ENCODE measurements at places on chromosomes 7 and 10.

- DNase-seq = no peak
Observed at GRCh38 chr7:102095321-102096011, 191.2 kb upstream of the SH2B2 start.

DNA sequence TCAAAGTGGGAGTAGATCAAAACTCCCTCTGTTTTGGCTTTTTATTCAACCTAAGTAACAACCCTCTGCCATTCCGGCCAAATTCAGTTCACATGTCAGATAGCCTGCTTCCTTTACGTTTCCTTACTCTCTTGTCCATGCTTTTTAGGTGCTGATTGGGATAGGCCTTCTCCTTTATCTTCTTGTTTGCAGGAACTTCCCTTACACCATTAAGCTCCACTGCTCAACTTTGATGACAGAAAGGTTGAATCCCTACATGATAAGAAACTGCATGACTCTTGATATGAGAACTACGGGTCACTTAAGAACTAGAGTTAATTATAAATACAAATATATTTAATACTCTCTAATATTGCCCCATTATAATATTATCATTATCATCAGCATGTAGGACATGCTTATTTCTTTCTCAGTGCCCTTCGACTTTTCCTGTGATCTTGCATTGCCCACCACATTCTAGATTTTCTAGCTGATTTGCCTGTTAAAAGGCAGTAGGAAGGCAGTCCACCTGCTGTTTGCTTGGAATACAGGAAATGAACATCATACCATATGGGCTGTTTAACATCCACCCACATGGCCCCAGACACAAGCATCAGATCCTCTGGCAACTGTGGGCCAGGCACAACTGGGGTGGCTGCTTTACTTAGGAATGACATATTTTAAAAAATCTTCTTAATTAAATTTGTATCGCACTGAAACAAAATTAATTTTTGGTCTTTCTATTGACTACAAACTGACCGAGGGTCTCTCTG is 59.7 kb upstream of the CCDC6 start:
- DNase-seq = no peak

GRCh38 chr7:25756601-25757000 is 395.4 kb upstream of the NFE2L3 start:
- no peak for DNase-seq

DNA sequence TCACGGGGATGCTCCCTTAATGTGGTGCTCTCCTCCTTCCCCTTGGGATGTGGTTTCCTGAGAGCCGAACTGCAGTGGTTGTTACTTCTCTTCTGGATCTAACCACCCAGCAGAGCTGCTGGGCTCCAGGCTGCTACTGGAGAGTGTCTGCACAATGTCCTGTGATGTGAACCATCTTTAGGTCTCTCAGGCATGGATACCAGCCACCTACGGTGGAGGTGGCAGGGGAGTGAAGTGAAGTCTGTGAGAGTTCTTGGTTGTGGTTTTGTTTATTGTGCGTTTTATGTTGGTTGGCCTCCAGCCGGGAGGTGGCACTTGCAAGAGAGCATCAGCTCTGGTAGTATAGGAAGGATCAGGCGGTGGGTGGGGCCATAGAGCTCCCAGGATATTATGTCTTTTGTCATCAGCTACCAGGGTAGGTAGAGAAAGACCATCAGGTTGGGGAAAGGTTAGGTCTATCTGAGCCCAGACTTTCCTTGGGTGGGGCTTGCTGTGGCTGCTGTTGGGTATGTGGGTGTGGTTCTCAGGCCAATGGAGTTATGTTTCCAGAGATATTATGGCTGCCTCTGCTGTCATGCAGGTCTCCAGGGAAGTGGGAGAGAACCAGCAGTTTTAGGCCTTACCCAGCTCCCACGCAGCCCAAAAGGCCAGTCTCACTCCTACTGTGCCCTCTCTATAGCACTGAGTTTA is 87.9 kb downstream of the KIF20B start:
- no peak for DNase-seq

DNA sequence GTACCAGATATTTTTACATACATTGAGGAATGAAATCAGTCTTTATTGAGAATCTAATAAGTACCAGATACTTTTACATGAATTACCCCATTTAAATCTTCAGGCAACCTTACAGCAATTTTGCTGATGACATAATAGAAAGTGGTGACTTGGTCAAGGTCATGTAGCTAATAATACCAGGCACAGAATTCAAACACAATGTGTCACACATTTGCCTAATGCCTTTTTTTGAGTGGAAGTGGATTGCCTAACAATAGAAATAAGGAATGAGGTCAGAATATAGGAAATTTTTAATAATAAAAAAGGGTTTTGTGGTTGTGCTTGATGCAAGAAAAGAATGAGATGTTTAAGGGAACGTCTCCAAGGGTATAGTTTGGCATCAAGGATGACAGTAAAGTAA is 466.6 kb upstream of the IGFBP3 start:
- no peak for DNase-seq

- no peak for DNase-seq
Observed at GRCh38 chr10:33094263-33095051, 136.4 kb upstream of the ITGB1 start.

GRCh38 chr7:44964831-44965440 is 13.9 kb downstream of the MYO1G start:
- DNase-seq = no peak

DNA sequence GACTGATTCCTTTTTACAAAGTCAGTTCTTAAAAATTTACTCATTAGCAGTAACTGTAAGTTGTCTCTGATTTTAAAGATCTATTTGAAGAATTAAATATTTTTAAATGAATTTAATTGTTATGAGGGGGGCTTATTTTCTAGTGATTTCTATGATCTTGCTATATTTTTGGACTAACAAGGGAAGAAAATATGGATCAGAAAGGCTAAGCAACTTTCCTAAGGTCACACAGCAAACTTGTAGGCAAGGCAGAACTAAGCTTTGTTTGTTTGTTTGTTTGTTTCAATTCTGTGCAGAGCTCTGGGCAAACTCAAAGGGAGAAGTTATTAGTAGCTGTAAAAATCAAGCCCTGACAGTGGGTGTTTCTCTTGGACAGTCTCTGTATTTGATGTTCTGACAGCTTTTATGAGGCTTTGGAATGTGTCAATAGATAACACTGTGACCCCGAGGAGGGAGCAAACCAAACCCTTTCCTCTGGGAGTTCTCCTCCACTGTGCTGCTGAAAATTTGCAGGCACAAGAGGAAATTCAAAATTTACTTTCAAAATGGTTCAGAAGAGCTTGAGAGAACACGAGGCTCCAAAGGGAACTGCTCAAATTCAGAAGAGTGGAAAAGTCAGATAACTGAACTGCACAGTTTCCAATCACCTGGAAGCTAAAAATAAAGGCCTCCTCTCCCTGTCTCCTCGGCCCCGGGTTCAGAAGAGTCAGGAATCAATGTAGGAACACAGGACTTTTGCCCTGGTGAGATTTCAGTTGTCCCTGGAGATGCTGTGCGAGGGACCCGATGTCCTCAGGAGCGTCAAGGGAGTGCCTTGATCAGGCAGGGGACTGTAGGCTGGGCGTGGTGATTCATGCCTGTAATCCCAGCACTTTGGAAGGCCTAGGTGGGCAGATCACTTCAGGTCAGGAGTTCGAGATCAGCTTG is 325.7 kb downstream of the GATA3 start:
- DNase-seq = no peak

- DNase-seq = no peak
Observed at GRCh38 chr7:93475811-93476210, 98.7 kb downstream of the CALCR start.

DNA sequence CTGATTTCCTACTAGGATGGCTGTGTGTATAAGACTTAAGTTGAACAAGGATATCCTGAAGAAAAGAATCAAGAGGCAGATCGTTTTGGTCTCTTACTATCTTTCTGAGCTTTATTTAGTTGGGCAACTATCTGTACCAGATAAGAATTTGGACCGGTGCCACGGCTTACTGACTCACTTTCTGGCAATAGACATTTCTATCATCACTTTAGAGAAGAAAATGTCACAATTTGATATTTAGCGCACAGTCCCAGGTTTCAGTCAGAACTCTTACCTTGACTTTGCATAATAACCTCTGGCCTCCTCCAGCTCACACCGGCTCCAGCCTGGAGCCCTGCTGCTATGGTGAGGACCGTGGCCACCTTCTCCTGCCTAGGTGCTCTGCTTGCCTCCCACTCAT is 218.2 kb upstream of the MDFIC start:
- DNase-seq = no peak

DNA sequence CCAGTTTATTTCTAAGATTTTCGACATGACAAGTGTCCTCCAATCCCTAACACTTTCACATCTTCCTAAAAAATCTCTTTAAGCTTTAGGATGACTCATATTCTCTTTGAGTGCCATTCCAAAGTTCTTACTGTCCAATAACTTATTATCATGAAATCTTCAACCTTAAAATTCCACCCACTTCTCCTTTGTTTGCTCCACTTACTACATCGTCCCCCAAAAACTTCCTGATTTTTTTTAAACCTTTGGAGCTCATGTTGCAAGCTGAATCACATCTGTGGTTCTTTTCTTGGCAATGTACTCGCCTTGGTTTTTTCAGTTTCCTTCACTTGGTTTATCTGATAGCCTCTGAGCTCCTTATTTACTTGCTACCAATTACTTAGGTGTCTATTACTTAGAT is 39.2 kb upstream of the JCAD start:
- no peak for DNase-seq

GRCh38 chr7:43679210-43680068 is 49.9 kb downstream of the COA1 start:
- DNase-seq = no peak

DNA sequence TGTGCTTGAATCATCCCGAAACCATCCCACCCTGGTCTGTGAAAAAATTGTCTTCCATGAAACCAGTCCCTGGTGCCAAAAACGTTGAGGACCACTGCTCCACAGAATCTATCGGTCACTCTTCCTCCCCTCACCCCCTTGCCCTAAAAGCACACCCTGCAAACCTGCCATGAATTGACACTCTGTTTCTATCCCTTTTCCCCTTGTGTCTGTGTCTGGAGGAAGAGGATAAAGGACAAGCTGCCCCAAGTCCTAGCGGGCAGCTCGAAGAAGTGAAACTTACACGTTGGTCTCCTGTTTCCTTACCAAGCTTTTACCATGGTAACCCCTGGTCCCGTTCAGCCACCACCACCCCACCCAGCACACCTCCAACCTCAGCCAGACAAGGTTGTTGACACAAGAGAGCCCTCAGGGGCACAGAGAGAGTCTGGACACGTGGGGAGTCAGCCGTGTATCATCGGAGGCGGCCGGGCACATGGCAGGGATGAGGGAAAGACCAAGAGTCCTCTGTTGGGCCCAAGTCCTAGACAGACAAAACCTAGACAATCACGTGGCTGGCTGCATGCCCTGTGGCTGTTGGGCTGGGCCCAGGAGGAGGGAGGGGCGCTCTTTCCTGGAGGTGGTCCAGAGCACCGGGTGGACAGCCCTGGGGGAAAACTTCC is 784 bp upstream of the SERPINE1 start:
- no peak for DNase-seq

- DNase-seq = no peak
Observed at GRCh38 chr10:70729763-70730357, 55.3 kb downstream of the TBATA start.

DNA sequence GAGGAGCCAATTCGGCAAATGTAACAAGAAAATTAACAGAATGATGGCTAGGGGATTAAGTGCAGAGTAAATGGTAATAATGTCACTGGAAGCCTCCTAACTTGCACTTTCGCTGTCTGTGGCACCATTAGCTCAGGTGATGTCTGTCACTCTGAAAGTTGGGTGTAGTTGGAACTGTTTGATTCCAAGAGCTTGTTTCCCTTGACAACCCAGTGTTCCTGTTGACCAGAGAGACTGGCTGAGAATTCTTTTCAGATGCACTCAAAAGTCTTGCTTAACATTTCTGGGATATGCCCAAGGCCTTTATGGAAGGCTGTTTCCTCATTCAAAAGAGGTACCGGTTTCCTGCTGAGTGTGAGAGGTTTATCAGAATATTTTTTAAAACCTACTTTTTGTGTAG is 49.6 kb downstream of the PLPP4 start:
- no peak for DNase-seq

DNA sequence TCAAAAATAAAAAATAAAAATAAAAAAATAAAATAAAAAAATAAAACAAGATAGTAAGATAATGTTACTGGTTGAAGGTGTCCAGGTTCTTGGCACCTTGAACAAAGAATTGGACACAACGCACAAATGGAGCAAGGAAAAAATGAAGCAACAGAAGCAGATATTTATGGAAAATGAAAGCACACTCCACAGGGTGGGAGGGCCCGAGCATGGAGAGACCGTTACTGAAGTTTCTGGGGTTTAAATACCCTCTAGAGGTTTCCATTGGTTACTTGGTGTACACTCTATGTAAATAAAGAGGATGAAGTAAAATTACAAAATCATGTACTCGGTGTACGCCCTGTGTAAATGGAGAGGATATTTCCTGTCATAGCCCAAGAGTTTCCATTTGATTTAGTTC is 15.7 kb upstream of the PFKP start:
- no peak for DNase-seq

- DNase-seq = no peak
Observed at GRCh38 chr7:142812437-142813215, 41.9 kb downstream of the PRSS2 start.

- DNase-seq = no peak
Observed at GRCh38 chr7:128661446-128661845, 10.6 kb upstream of the GARIN1A start.

GRCh38 chr10:34721208-34721840 is 93.8 kb downstream of the PARD3 start:
- no peak for DNase-seq

DNA sequence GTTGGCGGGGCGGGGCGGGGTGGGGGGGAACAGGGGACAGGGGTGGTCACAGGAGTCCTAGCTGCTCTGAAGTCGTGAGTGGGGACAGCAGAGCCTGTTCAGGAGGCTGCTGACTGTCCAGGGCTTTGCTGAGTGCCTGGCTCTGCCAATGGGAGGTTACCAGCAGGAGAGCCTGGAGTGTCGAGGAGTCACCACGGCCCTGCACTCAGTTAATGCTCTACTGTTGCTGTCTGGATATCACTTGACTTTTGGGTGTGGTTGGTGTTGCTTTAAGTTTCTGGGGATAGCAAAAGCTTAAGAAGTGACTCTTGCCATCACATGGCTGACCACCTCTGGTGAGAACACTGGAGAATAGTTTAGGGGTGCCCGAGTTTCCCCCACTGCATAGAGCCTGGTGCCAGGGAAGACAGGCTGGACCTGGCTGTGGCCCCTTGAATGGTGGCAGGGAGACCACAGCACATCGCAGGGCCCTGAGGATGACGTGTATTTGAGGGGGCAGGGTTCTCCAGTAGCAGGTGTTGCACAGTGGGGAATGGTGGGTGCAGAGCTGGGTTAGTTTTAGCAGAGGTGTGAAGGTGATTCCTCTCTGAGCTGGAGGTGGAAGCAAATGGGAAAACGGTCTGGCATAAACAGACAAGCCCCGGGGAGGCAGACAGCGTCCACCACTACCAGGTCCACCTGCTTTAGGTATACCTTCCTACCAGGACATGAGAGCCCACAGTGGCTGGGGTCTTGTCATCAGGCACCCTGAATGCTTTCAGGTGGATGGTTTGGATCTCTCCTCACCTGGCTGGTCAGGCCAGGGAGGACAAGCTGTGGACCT is 54.2 kb upstream of the CAMK2B start:
- DNase-seq = no peak

All from hematopoietic multipotent progenitor cell (in vitro differentiated cells).